NCI-H1092 (cell line): ENCODE measurements at places on chromosomes 11 and 22.

- DNase-seq: no peak
These were observed 45.6 kb downstream of the LRRC4C start for GRCh38 chr11:41413843-41414242.

DNA sequence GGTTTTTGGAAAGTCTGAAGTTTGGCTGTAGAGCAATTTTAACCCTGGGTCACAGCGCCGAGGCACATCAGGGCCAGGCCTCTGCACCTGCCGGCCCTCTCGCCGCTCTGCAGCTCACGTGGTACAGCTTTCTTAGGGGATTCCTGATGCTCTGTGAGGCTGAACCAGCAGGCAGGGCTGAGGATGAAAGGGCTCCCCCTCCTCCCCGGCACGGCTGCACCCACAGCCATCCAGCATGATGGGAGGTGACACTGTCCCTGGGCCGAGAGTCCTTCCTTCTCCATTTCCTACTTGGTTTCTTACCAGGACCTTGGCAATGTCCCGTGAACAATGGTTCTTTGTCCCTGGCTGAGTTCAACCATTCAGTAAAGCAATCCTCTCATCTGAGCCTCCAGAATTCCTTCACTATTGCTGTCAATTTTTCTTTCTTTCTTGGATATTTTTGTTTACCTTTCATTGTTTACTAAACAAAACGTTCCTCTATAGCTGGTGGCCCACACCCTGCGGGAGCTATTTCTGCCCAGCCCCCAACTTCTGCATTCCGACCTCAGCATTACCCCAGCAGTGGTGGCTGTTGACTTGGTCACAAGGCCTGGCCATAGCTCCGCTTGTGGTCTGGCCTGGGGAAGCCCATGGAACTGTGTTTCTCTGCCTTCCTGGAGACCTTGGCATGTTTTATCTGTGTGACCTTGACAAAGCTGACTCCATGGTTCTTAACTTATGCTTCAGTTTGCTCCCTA lies 172.8 kb upstream of the B3GAT1 start:
- no peak for DNase-seq

DNA sequence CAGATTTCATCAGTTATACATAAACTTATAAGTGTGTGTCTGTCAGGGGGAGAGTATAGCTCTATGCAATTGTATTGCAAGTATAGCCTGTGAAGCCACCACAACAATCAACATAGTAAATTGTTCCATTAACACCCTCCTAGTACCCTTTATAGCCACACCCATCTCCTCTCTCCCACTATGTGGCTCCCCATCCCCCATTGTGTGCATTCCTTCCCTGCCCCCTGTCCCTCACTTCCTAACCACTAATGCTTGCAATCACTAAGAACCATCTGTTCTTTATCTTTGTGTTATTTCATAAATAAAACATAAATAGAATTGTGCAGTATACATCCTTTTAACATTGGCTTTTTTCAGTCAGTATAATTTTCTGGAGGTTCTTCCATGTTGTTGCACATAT lies 83.1 kb upstream of the SLC5A12 start:
- DNase-seq: no peak

- no peak for DNase-seq
These were observed 848.3 kb downstream of the TBC1D22A start for GRCh38 chr22:47610764-47611163.

DNA sequence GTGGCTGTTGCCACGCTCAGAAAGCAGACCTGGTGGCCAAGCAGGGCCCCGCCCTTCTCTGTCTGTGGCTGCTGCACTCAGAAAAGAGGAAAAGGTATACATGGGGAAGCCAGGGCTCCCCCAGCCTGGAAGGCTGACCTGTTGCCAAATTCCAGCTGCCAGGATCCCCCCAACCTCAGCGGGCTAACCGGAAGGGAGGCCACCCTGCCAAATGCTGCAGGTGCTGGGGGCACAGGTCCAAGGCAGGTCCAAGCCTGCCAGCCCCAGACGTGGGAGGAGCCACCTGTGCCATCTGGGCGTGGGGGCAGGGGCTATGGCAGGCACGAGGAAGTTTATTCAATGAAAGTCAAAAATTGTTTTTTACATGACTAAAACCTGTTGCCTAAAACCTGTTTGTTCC lies 2.6 kb downstream of the NPTXR start:
- DNase-seq: no peak

GRCh38 chr11:29008481-29008880 lies 900.3 kb downstream of the METTL15 start:
- DNase-seq: no peak

DNA sequence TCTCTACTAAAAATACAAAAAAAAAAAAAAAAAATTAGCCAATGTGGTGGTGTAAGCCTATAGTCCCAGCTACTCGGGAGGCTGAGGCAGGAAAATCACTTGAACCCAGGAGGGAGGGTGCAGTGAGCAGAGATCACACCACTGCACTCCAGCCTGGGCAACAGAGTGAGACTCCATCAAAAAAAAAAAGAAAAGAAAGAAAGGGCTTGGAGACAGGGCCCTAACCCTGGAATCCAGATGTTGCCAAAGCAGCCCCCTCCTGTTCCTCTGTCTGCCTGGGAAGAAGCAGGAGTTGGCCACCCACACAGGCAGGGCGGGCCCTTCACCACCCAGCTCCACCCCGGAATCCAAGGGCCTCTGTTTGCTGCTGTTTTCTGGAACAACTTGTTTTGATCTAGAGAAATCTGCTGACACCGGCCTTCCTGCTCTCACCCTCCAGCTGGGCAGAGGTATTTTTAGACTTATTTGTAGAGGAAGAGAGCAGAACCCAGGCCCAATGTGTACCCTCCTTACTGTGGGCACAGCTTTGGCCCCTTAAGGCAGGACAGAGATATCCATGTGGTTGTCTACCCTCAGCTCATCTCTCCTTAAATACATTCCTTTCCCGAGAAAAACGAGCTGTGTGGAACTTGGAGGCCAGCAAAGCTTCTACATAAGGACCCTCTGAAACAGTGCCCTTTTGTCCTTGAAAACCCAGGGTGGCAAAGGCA lies 2.7 kb upstream of the NEAT1 start:
- no peak for DNase-seq

- DNase-seq: no peak
These were observed 222.3 kb upstream of the NARS2 start for GRCh38 chr11:78796956-78797355.

DNA sequence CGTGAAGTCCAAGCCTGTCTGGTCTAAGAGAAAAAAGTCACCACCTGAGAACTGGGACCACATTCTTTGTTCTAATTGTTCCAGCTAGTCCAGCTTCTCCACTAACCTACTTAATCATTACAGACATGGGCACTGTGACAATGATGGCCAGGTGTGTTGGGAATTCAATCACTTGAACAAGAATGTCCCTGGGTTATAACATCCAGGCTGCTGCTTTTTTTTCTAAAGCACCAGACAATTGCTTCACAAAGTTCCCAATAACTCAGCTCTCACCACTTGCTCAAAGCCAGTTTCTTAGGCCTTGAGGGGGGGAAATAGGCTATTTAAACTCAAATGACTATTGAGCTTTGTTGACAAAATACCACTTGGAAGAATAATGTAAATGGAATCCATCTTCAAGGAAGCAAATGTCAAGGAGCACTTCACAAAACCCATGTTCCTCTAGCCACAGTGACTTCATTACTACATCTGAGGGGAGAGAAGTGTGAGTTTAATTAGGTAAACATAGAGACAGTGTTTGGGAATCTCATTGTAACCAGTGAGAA lies 80.3 kb downstream of the ME3 start:
- DNase-seq: no peak
